ENCODE measurements at places on chromosomes 2 and 18.
A peak's percentile ranks its signal among the peaks of the same experiment; 100 is the strongest.

GRCh38 chr2:157868993-157869392 lies 7.1 kb downstream of the ACVR1 start:
- no peak for DNase-seq

GRCh38 chr2:189569295-189569910 lies 11.2 kb downstream of the SLC40A1 start:
- no peak for DNase-seq

DNA sequence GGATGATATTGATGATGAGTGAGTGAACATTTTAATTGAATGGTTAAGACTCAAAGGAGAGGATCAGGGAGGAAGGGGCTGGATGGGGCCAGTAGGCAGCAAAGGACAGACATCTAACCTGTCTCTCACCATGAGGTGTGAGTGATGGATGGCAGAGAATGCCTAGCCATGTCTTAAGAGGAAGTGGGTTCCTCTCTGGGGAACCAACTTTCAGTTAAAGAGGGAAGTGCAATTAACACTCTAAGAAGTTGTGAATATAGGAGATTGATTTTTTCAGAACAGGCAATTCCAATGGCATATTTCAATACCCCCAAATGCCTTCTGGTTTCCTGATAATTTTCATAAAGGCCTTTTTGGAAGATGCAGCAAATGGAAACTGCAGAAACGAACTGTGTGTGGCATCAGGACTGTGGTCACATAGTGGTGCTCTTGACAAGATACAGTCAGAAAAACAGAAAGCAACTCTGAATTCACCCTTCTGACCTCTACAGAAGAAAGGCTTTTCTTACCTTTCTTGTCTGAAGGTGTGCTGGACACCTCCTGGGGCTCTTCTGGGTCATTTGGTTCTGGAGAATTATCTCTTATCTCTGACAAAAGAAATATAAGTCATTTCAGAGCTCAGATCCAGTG lies 10.2 kb downstream of the SP110 start:
- DNase-seq = no peak

GRCh38 chr18:35564795-35565453 lies 16.6 kb upstream of the GALNT1 start:
- DNase-seq = no peak

DNA sequence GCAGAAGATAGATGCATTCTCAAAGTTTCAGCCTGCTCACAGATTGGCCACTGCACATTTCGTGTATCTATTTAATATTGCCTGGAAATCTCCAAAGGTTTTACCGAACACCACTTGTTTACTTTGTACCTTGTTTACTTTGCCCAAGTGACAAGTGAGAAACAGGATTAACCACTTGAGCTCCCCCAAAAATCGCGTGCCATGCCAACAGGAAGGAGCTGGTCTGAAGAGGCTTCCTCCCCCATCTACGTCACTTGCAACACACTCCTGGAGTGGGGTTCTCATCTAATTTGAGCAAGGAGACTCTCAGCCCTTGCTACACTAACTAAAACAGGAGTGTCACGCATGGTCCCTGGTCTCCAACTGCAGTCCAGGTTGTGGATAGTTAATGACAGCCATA lies 212.5 kb upstream of the TMEM200C start:
- DNase-seq = no peak

GRCh38 chr2:96207774-96208142 lies 869 bp downstream of the STARD7 start:
- no peak for DNase-seq

GRCh38 chr2:198880986-198881385 lies 576.8 kb downstream of the SATB2 start:
- no peak for DNase-seq

- DNase-seq = no peak
Observed at GRCh38 chr2:166485558-166486178, 8.4 kb downstream of the SCN7A start.

- DNase-seq = peak; percentile 2
Observed at GRCh38 chr2:39728941-39729351, 50.1 kb downstream of the THUMPD2 start.

DNA sequence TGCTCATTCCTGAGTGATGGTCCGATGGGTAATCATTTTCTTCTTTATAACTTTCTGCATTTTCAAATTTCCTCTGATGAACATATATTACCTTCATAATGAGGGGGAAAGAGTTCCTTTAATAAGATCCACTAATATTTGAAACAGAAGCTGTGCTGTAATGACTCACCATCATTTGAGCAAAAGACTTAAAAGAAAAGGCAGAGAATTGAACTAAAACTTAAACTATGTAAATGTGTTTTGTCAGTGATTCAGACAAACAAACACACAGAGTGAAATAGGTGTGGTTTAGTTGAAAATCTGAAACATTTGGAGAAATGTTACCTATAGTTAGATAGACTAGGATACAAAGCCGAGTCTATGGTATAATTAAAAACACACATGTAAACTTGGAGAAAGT lies 209.6 kb downstream of the STK39 start:
- DNase-seq = no peak

- no peak for DNase-seq
Observed at GRCh38 chr18:67279988-67280387, 236.5 kb downstream of the DSEL start.

DNA sequence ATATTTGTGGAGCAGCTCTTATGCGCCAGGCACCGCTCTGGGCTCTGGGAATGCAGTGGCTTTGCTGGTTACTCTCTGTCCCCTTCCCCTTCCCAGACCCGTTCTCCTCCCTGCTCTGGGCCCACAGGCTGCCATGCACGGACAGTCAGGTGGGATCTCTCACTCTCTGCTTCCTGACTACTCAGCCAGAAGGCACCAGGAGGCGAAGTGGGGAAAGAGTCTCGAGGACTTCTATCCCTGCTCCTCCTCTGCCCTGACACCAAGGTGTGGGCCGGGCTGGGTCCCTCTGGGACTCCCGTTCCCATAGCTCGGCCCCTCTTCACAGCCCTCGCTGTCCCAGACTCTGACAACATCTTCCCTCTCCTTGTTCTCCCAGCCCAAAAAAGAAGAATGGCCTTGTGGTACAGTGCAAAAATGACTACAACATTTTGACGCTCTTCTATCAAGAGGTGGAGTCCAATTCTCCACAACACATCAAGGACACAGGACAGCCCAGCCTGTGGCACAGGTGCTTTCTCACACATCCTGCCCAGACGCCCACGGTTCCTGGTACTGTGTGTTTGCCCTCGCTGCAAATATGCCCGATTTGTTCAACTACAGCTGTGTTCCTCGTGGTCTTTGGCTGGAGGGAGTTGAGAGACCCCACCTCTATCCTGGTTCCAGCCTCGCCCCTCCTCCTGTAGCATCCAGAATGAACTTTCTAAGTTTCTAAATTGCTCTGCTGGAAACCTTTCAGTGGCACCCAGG lies 14.0 kb upstream of the DUSP2 start:
- DNase-seq = no peak

- DNase-seq = no peak
Observed at GRCh38 chr2:85886590-85886989, 2.2 kb downstream of the ST3GAL5 start.

GRCh38 chr2:133477616-133477990 lies 90.7 kb downstream of the NCKAP5 start:
- no peak for DNase-seq

DNA sequence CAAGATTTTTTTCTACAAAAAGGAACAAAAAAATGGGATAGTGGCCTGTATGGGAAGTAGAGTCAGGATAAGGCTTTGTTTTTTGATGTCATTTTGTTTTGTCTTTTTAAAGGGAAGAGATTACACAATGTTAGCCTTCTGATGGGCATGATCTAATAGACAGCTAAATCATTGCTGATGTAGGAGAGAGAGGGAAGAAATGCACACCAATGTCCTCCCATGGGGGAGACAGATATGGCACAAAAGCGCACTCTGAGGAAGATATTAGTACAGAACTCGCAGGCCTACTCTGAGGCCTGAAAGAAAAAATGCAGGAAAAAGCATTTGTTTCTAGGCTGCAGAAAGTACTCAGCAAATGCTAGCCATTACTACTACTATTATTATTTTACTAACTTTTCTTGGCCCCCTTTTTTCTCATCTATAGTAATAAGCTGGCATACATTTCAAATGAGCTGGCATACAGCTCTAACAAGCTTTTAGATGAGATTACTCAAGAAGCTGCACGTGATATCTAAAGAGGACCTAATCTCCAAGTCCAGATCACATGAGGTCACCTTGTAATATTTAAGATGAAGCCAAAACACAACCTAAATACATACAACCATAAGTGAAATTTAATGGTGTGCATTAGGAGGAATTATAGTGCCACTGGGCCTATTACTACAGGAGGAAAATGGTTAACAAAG lies 269.4 kb upstream of the TANK start:
- no peak for DNase-seq

GRCh38 chr2:206736935-206737334 lies 18.7 kb upstream of the DYTN start:
- DNase-seq = no peak

DNA sequence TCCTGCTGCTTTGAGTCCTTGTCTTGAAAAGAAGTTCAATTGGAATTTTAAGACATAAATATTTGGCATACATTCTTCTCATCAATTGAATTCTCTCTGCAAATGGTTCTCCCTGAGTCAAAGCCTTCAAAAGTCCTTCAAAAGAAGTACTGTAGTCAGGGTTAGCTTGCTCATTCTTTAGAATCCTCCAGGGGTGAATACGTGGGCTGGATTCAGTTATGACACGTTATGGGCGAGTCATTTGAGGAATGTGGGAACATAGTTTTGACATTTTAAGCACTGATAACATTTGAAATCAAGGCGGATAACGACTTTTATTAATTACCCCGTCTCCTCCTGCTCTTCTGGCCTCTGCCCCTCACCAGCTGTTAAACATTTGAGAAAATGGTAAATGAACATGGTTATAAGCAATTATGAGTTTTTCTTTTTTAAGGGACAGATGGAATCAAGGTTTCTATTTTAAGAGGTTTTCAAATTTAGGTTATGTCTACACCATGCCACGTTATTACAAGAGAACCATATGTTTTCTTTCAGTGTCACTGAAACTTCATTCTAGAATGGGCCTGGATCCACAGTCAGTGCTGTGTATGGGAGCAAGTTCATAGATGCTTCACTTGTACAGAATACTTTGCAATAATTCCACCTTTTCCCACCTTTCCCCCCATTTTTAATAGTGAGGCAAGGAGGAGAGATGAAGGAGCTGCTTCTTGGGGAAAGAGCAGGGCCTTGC lies 273.1 kb downstream of the TSN start:
- DNase-seq = no peak

DNA sequence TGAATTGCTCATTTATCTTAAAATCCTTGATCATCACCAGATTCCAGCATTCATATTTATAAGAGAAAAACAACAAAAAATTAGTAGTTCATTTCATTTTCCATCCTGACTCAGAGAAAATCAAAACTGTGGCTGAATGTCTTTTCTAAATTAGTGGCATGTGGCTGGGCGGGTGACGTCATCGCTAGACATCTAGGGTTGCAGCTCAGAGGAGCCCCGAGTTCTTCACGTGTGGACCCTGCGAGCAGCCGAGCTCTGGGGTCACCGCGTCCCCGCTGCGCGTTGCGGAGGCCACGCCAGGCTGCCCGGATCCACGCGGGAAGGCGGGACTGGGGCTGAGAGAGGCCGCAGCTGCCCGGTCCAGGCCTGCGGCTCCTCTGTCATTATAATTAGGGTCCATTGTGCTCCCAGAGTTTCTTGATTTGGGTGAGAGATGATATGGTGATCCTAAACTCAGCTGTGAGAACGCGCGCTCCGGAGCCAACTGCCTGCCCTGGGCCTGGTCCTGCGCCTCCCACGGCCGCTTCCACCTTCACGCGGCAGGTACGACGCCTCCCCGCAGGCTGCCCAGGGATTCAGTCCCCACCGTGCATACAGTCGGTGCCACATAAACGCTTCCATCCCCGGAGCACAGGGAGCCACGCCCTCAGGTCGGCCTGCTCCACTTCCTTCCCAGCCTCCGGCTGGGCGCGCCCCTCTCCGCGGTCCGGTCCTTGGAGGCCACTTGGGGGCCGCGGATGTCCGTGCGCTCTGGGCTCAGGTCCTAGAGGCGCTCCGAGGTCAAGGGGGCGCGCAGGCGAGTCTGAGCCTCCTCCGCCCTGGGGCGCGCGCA lies 56.5 kb downstream of the TMEM18 start:
- DNase-seq = no peak

- DNase-seq = no peak
Observed at GRCh38 chr2:63903003-63903402, 61.3 kb downstream of the UGP2 start.

DNA sequence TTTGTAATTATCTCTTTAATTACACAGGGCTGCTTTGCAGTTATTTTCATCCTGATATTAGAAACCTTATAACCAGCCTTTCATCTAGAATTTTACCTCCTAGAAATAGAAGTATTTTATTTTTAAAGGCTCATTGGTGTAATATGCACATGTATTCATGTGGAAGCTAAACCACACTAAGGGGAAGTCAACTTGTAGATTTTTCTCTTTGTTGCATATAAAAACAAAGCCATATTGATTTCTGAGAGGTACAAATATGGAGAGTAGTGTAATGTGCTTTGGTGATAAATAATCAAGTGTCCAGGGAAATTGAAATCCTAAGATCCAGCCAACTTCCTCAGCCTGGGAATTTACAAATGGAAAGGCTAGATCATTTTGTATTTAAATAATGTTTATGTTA lies 301.2 kb downstream of the LRATD1 start:
- no peak for DNase-seq

DNA sequence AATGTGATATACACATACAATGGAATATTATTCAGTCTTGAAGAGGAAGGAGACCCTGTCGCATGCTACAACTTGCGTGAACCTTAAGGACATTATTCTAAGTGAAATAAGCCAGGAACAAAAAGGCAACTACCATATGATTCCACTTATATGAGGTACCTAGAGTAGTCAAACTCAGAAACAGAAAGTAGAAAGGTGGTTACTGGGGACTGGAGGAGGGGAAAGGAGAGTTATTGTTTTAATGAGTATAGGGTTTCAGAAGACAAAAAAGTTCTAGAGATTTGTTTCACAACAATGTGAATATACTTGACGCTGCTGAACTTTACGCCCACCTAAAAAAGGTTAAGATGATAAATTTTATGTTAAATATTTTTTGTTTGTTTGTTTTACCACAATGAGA lies 47.0 kb downstream of the CXCR4 start:
- DNase-seq = no peak

GRCh38 chr2:219369447-219369861 lies 18.3 kb downstream of the DNPEP start:
- DNase-seq = no peak

DNA sequence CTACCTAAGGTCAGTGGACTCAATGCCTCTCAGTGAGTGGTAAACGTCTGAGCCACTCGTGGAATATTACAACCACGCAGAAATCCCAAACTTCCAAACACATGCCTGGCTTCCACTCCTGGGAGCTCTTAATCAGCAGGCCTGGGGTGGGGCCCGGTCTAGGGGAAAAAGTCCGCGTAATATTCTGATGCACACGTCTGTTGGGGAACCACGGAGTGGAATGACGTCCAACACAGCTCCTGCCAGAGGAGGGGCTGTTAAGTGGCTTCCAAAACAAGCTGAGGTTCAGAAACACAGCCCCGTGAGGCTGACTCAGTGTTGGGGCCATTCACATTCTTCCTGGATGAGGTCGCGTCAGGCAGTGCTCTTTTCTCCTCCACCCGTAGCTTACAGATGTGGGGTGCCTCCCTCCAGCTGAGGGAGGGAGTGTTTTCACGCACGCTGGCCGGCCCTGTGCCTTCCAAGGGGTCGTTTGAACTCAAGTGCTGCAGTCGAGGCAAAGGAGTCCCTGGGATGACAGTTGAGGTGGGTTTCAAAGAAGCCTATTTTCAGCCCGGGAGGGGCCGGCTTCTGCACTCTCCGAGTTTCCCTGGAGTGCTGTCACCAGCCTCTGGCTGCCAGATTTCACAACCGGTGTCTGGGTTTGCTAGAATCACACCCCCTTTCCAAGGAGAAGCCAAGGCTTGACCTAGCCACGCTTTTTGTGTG lies 73.1 kb downstream of the ACKR3 start:
- DNase-seq = no peak
